Skeletal muscle cell (primary cell): ENCODE measurements at places on chromosomes 5 and 9.

DNA sequence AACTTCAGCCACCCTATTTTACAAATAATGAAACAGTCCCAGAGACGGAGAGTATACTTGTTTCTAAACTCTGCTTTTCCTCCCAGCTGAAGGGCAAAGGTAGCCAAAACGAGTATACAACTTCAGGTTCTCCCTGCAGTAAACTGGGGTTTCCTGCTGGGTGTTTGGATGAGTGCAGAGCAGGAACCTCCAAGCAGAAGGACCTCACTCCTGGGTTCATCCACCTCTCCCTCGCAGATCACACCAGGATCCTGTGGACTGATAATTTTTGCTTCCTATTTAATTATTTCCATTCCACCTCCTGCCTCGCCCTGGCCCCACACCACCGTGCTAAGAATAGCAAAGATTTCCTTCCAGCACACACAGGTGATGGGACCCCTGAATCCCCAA is 2.0 kb upstream of the FOXB2 start:
- DNase-seq: no peak

DNA sequence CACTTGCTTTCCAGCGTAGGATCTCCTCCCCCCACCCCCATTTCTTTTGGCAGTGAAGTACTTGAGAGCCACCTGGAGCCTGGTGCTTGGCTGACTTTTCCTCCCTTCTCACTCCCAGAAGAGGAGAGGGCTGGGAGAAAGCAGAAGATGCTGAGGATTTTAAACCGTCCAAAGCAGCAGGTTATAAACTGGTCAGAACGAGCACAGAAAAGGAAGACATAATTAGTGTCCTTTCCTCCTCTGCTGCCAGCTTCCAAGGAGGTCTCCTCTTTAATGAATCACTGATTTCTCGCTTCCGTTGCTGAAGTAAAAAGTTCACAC is 563 bp upstream of the FGF10 start:
- no peak for DNase-seq

- peak; percentile 35 for DNase-seq
Measured at GRCh38 chr9:136140966-136141365, 22.3 kb upstream of the TMEM250 start.

GRCh38 chr9:93186215-93186945 is 2.4 kb downstream of the WNK2 start:
- no peak for DNase-seq

GRCh38 chr9:105694848-105695581 is 674 bp downstream of the TMEM38B start:
- DNase-seq: no peak

DNA sequence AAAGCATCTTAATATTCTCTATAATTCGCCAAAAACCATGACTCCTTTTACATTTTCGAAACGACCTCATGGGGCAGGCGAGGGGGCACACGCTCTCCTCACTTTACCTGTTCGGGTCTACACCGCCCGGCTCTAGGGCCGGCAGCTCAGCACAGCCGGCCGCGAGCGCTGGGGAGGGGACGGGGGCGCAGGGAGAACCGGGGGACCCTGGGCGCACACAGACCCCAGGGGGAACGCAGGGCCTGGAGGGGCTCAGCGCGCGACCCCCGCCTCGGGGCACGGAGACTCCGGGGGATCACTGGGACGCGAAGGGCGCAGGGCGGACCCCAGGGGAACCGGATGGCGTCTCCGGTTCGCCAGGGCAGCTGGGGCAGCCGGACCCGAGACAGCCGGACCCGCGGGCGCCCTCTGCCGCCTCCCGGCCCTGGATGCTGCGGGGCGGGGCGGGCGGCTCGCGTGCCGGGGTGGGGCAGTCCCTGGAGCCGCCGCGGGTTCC is at the start of gene AHRR:
AHRR (plus strand) TSS at position 485 of the 496 bp plus-strand sequence. CDS start 22,189 bp downstream, outside the sequence.
- DNase-seq: no peak

- DNase-seq: no peak
Measured at GRCh38 chr5:89480406-89481007, 597.5 kb upstream of the MEF2C start.

GRCh38 chr5:26828294-26828693 is 210.1 kb downstream of the CDH9 start:
- DNase-seq: no peak

- DNase-seq: no peak
Measured at GRCh38 chr5:1292139-1292538, 2.7 kb downstream of the TERT start.

GRCh38 chr9:123763910-123764588 is 165.9 kb downstream of the DENND1A start:
- DNase-seq: peak; percentile 57

- no peak for DNase-seq
Measured at GRCh38 chr5:136455409-136455808, 90.1 kb upstream of the TRPC7 start.

GRCh38 chr5:66812291-66812690 is 216.1 kb downstream of the MAST4 start:
- DNase-seq: no peak

- DNase-seq: no peak
Measured at GRCh38 chr9:96087669-96088299, 212.3 kb downstream of the ERCC6L2 start.

GRCh38 chr5:140146523-140146842 is 20.7 kb downstream of the IGIP start:
- no peak for DNase-seq

DNA sequence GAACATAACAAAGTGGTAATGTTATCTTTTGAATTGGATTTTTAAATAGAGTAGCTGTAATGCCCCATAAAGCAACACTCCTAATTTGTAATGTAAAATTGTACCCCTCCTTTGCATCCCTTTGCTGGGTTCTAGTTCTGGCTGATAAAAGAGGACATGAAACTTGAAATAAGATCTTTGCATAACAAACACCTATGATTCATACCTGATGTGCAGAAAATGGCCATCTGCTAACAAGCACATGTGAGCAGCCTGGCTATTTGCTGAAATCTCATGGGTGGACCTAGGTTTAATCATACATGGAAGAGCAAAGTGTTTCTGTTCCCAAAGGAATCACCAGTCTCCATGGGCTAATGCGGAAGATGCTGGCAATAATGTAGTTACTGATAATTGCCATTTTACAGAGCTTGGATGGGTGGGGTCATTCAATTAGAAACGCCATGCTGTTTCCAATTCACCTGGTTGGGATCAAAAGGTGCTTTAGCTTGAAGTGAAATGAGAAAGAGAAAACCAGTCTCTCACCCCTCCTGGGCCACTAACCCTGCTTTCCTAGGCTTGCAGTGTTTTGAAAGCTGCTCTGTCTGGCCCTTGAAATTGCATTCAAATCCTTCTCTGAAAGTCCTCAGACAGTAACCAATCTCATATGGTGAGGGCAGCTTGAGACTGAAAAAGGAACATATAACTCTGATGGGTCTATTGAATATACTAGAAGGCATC is 585.1 kb downstream of the TLE4 start:
- no peak for DNase-seq

DNA sequence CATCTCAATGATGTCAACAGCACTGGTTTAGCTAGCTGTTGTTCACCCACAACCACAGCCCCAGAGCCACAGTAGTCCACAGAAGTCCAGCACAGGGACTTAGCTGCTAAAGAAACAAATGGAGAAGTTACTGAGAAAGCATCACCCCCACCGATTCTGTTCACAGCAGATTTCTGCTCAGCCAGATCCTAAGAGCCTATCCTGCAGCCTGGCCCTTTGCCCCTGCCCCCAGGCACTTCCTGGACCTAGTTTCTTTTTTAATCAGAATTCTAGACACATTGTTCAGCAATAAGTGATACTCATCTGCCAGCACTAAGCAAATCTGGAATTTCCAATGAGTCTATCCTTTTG is 7.4 kb downstream of the B4GALT1 start:
- DNase-seq: peak; percentile 47

- no peak for DNase-seq
Measured at GRCh38 chr9:122797316-122798063, 2.4 kb upstream of the OR1K1 start.

DNA sequence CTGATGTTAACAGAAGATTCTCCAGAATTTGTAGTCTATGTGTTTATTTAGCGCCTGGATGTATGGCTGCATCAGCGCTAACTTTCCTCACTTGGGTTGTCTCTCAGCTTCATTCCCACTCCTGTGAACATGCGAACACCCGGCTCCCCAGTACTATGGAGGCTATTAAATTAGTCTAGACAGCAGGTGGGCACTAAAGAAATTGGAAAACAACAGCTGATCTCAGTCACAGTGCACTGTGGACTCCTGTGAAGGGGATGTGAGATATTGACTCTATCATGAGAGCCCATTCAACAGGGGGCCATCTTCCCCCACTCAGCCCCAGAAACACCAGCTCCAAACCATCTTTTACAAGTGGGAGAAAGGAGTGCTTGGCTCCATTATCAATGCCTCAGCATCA is 471.0 kb downstream of the KDM4C start:
- DNase-seq: no peak

GRCh38 chr5:155056644-155057269 is 43.2 kb downstream of the KIF4B start:
- DNase-seq: no peak

- no peak for DNase-seq
Measured at GRCh38 chr5:166166071-166166470, 2125.4 kb upstream of the WWC1 start.

DNA sequence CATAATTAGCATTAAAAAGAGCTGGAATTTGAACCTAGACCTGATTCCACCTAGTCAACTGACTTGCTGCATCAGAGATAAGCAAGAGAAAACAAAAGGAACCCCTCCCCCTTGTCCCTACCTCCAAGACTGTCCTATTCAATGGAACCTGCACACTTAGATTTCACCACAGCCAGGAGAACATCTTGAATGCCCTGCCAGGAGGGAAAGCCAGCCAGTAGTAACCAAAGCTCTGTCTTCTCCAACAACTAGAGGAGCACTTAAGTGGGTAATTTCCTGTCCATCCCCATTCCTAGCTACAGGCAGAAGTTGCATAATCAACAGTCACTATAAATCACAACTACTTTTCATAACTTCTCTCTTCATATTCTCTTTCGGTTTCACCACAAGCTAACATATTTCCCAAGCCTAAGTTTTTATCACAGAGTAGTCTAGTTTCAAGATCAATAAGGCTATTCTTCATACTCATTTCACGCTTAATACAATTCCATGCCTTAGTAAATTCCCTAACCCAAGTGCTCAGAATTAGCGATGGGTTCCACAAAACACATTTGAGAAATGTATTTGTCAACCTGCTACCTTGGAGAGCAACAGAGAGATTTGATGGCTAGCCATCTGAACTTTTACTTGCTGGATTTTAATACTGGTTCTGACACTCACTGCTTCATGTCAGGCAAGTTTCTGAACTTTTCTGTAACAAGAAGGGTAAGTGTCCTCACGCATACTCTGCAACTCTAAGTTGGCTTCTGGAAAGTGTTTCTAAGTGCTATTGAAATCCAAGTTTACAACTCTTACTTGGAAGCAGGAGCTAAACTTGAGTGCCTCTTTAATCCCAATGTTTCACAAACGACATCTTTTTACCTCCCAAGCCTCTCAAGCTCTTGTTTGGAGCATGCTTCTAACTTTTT is 2.0 kb downstream of the DENND1A start:
- DNase-seq: no peak

DNA sequence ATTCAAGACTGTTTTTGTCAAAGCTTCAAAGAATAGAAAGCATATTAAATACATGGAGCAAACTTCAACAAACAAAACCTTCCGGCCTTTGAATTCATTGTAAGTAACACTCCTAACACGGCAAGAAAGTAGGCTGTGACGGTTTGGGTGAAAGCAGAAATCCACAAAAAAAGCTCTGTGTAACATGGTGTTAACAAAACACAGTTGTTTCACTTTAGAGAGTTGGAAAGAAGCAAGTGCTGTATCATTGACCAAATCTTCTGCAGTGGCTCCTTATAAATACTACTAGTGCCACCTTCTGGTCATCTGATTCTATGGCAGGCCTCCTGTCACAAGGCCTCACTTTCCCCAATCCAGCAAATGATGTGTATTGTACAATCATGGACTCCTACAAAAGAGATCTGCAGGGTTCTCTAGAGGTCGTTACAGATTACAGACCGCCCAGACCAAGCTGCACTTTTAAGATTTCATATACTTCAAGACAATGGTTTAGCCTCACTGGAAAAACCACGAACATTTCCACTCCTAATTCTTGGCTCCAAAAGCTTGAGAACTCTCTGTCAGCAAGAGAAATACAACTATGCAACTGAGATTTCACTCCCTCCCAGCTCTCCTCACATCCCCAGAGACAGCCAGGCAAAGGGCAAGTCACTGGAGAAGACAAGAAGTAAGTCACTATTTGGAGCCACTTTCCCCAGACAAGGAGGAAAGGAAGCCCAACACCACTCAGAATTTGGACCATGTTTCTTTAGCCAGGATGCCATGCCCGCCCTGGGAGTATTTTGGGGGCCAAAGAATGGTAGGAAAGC is 196.2 kb downstream of the DTWD2 start:
- peak; percentile 36 for DNase-seq

DNA sequence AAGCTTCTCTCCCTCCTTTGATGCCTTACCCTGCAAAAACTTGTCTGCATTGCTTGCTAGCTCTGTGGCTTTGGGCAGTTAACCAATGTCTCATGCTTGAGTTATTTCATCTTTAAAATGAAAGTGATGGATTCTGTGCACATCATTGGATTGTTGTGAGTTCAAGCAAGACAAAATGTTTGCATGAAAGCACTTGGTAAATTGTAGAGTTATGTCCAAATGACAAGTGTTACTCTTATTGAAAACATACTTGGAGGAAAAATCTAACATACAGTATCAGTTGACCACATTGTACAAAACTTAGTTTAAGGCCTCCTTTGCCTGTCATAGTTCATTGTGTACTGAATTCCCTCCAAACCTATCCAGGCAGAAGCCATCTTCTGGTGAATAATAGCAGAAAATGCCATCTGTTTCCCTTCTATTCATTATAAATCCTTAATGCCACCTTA is 30.0 kb downstream of the TGFBR1 start:
- peak; percentile 20 for DNase-seq
